ENCODE measurements at places on chromosomes 13 and 19.

- no peak for DNase-seq
Measured at GRCh38 chr13:19681517-19681916, 48.1 kb downstream of the MPHOSPH8 start.

DNA sequence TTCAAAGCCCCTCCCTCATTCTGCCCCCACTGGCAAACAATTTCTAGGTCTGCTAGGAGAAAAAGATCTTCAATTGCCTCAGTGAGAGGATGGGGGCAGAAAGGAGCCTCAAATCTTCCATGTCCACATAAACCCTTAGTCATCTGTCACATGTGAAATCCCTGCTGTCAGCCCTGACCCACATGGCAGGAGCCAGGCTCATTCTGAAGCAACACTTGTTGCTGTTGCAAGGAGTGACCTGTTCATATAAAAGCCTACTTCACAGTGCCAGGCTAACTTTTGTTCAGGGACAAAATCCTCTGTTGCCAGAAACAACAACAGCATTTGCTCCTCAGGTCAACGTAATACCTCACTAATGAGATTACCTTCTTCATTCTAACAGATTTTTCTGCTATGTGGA is 70.5 kb downstream of the IRS2 start:
- DNase-seq, result no peak

GRCh38 chr13:80939581-80939980 is 598.7 kb upstream of the SPRY2 start:
- no peak for DNase-seq

- no peak for DNase-seq
Measured at GRCh38 chr13:90997951-90998350, 349.5 kb upstream of the MIR17HG start.

DNA sequence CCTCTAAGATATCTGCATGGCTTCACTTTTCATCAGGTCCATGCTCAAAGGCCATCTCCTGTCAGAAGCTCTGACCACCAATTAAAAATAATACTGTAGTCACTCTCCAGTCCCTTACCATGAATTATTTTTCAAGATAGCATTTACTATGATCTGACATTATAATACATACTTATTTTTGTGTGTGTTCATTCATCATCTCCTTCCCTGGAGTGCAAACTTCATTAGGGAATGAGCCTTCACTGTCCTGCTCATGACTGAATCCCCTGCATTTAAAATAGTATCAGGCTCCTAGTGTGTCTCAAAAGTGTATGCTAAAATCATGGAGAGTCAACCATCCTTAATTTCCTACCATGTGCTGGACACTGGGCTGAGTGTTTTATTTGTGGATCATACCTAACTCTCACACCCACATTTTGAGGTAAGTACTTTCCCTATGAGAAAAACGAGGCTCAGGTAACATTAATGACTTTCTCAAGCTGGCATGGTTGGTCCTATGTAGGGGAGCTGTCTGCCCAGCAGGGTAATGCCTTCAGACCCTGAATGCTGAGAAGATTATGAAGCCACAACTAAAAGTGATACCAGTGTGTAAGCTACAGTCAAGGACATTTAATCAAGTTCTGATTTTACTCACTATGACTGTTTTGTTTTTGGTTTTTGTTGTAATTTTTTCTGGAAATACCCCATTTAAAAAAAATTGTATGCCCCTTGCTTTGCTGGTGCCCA is 16.3 kb downstream of the PLA2G4C start:
- no peak for DNase-seq

DNA sequence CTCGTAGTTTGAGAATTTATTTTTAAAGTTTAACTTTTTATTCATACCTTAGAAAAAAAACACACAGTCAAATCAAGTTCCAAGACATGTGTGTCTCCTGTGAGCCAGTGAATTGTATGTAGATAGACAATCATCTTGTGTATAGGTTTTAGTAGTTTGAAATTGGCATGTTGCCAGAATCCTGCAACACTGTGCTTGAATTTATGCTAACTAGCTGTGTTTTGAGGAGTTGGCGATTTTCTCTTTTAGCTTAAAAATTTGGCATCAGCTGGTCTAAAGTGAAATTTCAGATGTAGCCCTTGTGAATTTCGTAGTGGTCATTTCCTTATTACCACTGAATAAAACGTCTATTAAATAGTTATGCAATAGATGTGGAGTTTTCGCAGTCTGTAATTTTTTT is 213.2 kb downstream of the ATP8A2 start:
- no peak for DNase-seq
